ENCODE measurements at places on chromosomes 4 and X.

- no peaks in the 10 kb centered on the region for H3K4me1 ChIP-seq
- no peaks in the 10 kb centered on the region for H3K36me3 ChIP-seq
- no peak overlapping the region for H3K27ac ChIP-seq
- DNase-seq: no peak
- no peak overlapping the region for H3K4me3 ChIP-seq
These were observed 170.7 kb upstream of the PUDP start for GRCh38 chrX:7318661-7319060.

GRCh38 chr4:168868044-168868781 is 141.8 kb downstream of the CBR4 start:
- peaks cover 36% of the 10 kb centered on the region for H3K4me1 ChIP-seq
- H3K36me3 ChIP-seq: peaks cover 6% of the 10 kb centered on the region
- peak overlapping the region; percentile 8 for H3K4me3 ChIP-seq
- DNase-seq: no peak
- peaks cover 3% of the 10 kb centered on the region for H3K27me3 ChIP-seq

GRCh38 chr4:177191991-177192390 is 117.7 kb upstream of the NEIL3 start:
- no peaks in the 10 kb centered on the region for H3K4me1 ChIP-seq
- H3K4me3 ChIP-seq: no peak overlapping the region
- H3K27ac ChIP-seq: no peak overlapping the region
- H3K36me3 ChIP-seq: no peaks in the 10 kb centered on the region

DNA sequence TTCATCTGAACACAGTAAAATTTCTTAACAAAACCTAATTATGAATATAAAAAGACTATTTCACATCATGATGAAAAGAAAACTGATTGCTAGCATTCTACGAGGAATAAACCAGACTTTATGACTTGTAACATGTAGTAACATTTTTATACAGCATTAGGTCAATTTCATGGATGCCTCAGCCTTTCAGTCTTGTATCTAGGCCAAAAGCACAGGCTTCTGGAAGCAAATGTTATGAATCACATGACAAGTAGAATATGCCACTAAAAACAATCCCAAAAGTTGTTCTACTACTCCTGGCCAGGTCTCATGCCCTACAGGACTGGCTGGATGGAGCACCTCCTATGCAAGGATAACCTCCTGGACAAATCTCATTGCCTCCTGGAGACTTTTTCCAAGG is 101.2 kb downstream of the ARHGAP6 start:
- H3K27me3 ChIP-seq: no peaks in the 10 kb centered on the region
- no peak overlapping the region for H3K27ac ChIP-seq
- H3K36me3 ChIP-seq: no peaks in the 10 kb centered on the region
- DNase-seq: no peak
- H3K4me3 ChIP-seq: no peak overlapping the region
- no peaks in the 10 kb centered on the region for H3K4me1 ChIP-seq

DNA sequence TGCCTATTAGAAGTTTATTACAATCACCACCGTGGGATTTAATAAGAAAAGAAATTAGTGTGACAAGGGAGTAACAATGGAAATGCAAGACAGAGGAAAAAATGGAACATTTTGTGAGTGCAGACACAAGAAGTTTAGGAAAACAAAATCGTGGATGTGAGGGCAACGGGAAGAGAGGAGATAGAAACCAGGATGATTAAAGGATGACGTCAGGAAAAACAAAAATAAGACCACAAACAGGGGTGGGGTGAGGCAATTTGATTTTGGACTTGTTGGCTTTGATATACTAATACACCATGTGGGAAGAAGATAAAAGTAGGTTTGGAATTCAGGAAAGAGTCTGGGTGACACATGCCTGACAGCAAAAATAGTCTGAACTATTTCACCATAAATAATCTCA is 38.2 kb upstream of the GPM6A start:
- H3K27me3 ChIP-seq: no peaks in the 10 kb centered on the region
- no peaks in the 10 kb centered on the region for H3K36me3 ChIP-seq
- H3K4me3 ChIP-seq: no peak overlapping the region
- H3K27ac ChIP-seq: no peak overlapping the region
- DNase-seq: no peak
- no peaks in the 10 kb centered on the region for H3K4me1 ChIP-seq

GRCh38 chrX:71859637-71860036 is 51.0 kb upstream of the NHSL2 start:
- DNase-seq: peak; percentile 66
- peaks cover 12% of the 10 kb centered on the region for H3K27me3 ChIP-seq
- H3K4me3 ChIP-seq: no peak overlapping the region
- H3K4me1 ChIP-seq: peaks cover 3% of the 10 kb centered on the region
- no peaks in the 10 kb centered on the region for H3K36me3 ChIP-seq

DNA sequence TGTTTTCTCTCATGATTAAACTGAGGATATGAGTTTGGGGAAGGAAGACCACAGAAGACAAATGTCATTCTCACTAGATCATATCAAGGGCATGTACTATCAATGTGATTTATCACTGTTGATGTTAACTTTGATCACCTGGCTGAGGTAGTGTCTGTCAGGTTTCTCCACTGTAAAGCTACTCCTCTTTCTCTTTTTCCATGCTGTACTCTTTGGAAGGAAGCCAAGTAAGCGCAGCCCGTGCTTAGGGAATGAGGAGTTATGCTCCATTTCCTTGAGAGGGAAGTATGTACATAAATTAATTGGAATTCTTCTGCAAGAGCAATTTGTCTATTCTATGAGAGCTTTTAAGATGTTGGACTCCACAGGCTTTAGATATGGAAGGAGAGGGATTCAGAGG is 4.0 kb upstream of the KANTR start:
- H3K36me3 ChIP-seq: peaks cover 19% of the 10 kb centered on the region
- H3K4me1 ChIP-seq: peaks cover 30% of the 10 kb centered on the region
- DNase-seq: no peak
- no peak overlapping the region for H3K4me3 ChIP-seq

DNA sequence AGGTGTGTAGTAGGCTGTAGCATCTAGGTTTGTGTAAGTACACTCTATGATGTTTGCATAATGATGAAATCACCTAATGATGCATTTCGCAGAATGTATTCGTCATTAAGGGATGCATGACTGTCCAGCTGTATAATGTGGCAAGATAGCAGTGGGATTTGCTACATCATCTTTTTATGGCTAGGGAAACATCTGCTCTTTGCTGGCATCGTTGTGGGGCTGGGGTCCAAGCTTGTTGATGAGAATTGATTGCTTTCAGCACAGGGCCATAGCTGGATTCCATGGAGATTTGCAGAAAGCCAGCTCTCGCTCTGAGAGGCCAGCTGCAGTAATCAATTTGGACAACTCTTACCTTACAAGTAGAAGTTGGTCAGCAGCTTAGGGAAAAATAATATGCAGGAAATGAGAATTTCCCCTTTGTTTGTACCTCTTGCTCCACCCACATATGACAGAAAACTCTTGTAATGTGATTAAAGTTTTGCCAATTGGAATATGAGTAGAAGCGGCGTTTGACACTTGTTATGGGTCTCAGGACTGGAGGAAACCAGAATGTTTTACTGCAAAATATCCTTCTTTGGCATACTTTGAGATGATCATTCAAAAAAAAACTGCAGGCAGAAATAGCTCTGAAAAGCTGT is 310.5 kb downstream of the RAPGEF2 start:
- H3K27me3 ChIP-seq: peaks cover 5% of the 10 kb centered on the region
- no peak overlapping the region for H3K27ac ChIP-seq
- no peak overlapping the region for H3K4me3 ChIP-seq

- H3K27ac ChIP-seq: no peak overlapping the region
- DNase-seq: no peak
- H3K36me3 ChIP-seq: no peaks in the 10 kb centered on the region
These were observed 7.8 kb upstream of the BOD1L1 start for GRCh38 chr4:13635286-13635799.

DNA sequence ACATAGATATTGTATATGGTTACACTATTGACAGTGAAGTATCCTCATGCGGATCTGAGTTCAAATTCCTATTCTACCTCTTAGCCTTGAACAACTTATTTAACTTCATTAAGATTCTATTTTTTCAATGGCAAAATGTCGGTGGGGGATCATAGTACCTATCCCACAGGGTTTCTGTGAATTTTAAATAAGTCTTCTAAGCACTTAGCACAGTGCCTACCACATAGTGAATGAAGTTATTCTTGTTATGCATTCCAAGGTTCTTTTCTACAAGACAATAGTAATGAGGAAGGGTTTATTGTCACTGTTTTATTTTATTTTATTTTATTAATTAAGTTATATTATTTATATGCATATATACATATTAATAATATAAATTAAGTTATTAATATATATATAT is 8.8 kb upstream of the ENAM start:
- H3K4me1 ChIP-seq: no peaks in the 10 kb centered on the region
- DNase-seq: peak; percentile 54
- H3K36me3 ChIP-seq: no peaks in the 10 kb centered on the region
- H3K4me3 ChIP-seq: no peak overlapping the region
- peaks cover 4% of the 10 kb centered on the region for H3K27me3 ChIP-seq

DNA sequence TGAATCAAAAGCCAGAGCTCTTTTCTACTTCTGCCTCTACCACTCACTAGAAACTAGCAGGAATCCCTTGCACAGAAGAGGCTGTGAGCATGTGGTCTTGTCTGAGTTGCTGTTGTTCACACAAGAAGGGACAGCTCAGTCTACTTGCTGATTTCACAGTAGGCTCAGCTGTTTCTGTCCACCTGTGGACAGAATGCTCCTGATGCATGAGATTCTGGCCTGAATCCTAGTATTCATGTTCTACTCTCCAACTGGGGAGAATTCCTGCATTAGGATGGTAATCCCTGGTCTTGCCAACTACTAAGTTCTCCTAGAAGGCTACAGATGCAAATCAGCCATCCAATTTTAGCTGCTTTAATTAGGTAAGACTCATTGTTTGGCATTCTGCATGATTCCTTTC is 112.8 kb downstream of the PPA2 start:
- peak; percentile 48 for DNase-seq
- peaks cover 27% of the 10 kb centered on the region for H3K36me3 ChIP-seq
- no peak overlapping the region for H3K27ac ChIP-seq

- H3K27me3 ChIP-seq: no peaks in the 10 kb centered on the region
- H3K4me1 ChIP-seq: peaks cover 26% of the 10 kb centered on the region
- H3K36me3 ChIP-seq: peaks cover 16% of the 10 kb centered on the region
These were observed 171.4 kb downstream of the SH3KBP1 start for GRCh38 chrX:19715711-19716638.

- no peaks in the 10 kb centered on the region for H3K4me1 ChIP-seq
- H3K27ac ChIP-seq: no peak overlapping the region
- no peaks in the 10 kb centered on the region for H3K36me3 ChIP-seq
- no peak overlapping the region for H3K4me3 ChIP-seq
- DNase-seq: no peak
These were observed 555.4 kb downstream of the RAB28 start for GRCh38 chr4:12928751-12929150.

DNA sequence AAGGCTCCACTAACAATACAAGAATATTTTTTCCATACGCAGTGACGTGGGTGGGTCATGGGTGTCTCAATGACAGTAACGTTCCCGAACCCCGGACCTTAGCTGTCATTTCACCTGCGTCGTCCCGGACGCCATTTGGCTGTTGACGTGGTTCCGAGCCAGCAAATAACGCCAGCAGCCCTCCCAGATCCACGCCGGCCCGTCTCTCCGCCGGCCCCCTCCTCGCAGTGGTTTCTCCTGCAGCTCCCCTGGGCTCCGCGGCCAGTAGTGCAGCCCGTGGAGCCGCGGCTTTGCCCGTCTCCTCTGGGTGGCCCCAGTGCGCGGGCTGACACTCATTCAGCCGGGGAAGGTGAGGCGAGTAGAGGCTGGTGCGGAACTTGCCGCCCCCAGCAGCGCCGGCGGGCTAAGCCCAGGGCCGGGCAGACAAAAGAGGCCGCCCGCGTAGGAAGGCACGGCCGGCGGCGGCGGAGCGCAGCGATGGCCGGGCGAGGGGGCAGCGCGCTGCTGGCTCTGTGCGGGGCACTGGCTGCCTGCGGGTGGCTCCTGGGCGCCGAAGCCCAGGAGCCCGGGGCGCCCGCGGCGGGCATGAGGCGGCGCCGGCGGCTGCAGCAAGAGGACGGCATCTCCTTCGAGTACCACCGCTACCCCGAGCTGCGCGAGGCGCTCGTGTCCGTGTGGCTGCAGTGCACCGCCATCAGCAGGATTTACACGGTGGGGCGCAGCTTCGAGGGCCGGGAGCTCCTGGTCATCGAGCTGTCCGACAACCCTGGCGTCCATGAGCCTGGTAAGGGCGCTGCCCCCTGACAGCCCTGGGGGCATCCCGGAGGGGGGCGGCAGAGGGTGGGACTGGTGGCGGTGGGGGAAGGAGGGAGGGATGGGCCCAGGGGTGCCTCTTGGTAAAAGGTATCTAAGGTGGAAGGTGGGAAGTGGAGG is at the start of gene CPE:
Gene CPE, plus strand, starts transcription at position 264 of the 933 bp plus-strand sequence. Its CDS starts 214 bp downstream, at position 478.
- peaks cover 8% of the 10 kb centered on the region for H3K4me1 ChIP-seq
- DNase-seq: peak; percentile 84
- peaks cover 82% of the 10 kb centered on the region for H3K27me3 ChIP-seq
- H3K27ac ChIP-seq: no peak within 1 kb of the TSS
- H3K36me3 ChIP-seq: no peaks in the 10 kb centered on the region
- H3K4me3 ChIP-seq: peak within 1 kb of the TSS; percentile 77

GRCh38 chr4:52408032-52408431 is 251.1 kb downstream of the USP46 start:
- no peaks in the 10 kb centered on the region for H3K4me1 ChIP-seq
- H3K4me3 ChIP-seq: no peak overlapping the region
- no peaks in the 10 kb centered on the region for H3K36me3 ChIP-seq
- H3K27ac ChIP-seq: no peak overlapping the region
- no peak for DNase-seq
- H3K27me3 ChIP-seq: no peaks in the 10 kb centered on the region

GRCh38 chr4:113844369-113844768 is 82.8 kb upstream of the CAMK2D start:
- no peak overlapping the region for H3K27ac ChIP-seq
- no peak overlapping the region for H3K4me3 ChIP-seq
- H3K4me1 ChIP-seq: no peaks in the 10 kb centered on the region
- H3K27me3 ChIP-seq: no peaks in the 10 kb centered on the region
- H3K36me3 ChIP-seq: no peaks in the 10 kb centered on the region

DNA sequence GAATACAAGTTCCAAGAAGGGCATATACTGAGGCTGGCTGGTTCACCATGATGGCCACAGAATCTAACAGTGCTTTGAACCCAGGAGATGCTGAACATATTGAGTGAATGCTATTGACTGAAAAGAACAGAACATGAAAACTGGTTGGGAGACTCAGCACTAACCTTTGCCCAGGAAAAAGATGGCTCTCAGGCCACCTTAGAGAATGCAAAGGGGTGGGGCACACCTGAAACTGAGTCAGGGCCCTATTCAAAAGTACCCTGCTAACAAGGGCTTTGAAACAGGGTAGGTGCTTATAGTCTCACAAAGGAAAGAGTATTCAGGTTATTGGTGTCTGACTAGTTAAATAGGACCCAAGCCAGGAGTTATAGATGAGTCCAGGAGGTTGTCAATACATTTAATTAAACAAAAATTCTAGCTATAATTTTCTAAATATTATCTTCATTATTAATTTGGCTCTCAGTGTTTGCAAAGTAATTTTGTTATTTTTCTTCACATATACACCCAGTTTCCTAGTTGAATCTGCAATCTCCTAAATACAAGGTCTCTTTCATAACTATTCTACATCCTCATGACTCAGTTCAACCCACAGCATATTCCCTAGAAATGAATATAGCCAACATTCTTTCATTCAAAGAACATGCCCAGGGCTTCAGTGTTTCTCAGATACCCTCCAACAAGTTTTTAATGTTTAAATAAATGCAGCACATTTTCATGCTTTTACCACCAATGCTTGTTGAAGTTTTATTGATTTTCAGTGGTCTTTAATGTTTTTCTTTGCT is 144.2 kb upstream of the RAPGEF2 start:
- H3K4me3 ChIP-seq: no peak overlapping the region
- H3K4me1 ChIP-seq: no peaks in the 10 kb centered on the region
- no peaks in the 10 kb centered on the region for H3K36me3 ChIP-seq

- H3K4me1 ChIP-seq: peaks cover 17% of the 10 kb centered on the region
- no peak for DNase-seq
- H3K27me3 ChIP-seq: peaks cover 31% of the 10 kb centered on the region
- peaks cover 34% of the 10 kb centered on the region for H3K36me3 ChIP-seq
These were observed 102.3 kb upstream of the NAP1L5 start for GRCh38 chr4:88799900-88800299.

Data from activated CD4-positive, alpha-beta T cell treated with anti-CD3 and anti-CD28 coated beads, Interleukin-2, amount 10 ng/mL, durations not matched to agents 24 days and 14 days (primary cell).